ENCODE measurements at places on chromosomes 5 and 9. TPM values are rescaled to one million over a fixed set of nuclear protein-coding genes. Genes with fewer than 3 reads are reported as not detected.

The RALGDS gene
- 28.1 TPM for total RNA-seq

The AK8 gene
- 1.4 TPM for total RNA-seq

The PTPRD gene
- 0.30 TPM for total RNA-seq

The PDE8B gene
- 1.1 TPM for total RNA-seq

The PLAC8L1 gene
- total RNA-seq, result 0.26 TPM

The ENHO gene
- 2.1 TPM for total RNA-seq

The TRIM7 gene
- 45.8 TPM for total RNA-seq

The SPATA31A3 gene
- total RNA-seq, result not detected

The ZNF658 gene
- total RNA-seq, result 2.0 TPM

The STKLD1 gene
- 0.71 TPM for total RNA-seq

The ORM2 gene
- total RNA-seq, result not detected

The BASP1 gene
- total RNA-seq, result 298 TPM

The CAVIN4 gene
- total RNA-seq, result 0.42 TPM

The NCS1 gene
- total RNA-seq, result 54.5 TPM

The OSMR gene
- total RNA-seq, result 72.5 TPM

The PFN3 gene
- total RNA-seq, result not detected

The GCNT4 gene
- 0.43 TPM for total RNA-seq

The DNAJB5 gene
- 5.9 TPM for total RNA-seq

The SEMA4D gene
- total RNA-seq, result 4.9 TPM

The APBB3 gene
- 6.2 TPM for total RNA-seq

The PRKAA1 gene
- total RNA-seq, result 29.3 TPM

The C5orf15 gene
- 41.3 TPM for total RNA-seq

The S100Z gene
- not detected for total RNA-seq
